Hepatocyte (in vitro differentiated cells): ENCODE measurements at places on chromosomes 11 and 22. TPM values are rescaled to one million over a fixed set of nuclear protein-coding genes. Genes with fewer than 3 reads are reported as not detected.

DNA sequence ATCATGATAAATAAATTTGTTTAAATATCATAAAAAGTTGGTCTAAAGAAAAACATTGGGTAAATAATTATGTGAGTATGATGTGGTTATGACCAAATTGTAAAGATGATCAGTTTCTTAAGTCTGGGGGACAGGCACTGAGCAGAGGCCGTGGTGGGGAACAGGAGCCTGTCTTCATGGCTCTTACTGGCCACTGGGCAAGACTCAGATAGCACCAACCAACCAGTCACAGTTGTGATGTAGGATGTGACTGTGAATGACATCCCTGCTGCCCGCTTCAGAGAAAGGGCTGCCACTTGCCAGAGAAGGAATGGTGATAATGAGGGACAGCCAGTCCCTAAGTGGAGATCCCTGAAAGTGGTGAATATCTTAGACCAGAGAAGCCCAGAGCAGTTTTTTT, 7.0 kb downstream of the PTPRJ start:
- H3K36me3 ChIP-seq = no peaks in the 10 kb centered on the region
- peaks cover 22% of the 10 kb centered on the region for H3K4me1 ChIP-seq
- no peaks in the 10 kb centered on the region for H3K27me3 ChIP-seq
- no peak overlapping the region for H3K4me3 ChIP-seq

DNA sequence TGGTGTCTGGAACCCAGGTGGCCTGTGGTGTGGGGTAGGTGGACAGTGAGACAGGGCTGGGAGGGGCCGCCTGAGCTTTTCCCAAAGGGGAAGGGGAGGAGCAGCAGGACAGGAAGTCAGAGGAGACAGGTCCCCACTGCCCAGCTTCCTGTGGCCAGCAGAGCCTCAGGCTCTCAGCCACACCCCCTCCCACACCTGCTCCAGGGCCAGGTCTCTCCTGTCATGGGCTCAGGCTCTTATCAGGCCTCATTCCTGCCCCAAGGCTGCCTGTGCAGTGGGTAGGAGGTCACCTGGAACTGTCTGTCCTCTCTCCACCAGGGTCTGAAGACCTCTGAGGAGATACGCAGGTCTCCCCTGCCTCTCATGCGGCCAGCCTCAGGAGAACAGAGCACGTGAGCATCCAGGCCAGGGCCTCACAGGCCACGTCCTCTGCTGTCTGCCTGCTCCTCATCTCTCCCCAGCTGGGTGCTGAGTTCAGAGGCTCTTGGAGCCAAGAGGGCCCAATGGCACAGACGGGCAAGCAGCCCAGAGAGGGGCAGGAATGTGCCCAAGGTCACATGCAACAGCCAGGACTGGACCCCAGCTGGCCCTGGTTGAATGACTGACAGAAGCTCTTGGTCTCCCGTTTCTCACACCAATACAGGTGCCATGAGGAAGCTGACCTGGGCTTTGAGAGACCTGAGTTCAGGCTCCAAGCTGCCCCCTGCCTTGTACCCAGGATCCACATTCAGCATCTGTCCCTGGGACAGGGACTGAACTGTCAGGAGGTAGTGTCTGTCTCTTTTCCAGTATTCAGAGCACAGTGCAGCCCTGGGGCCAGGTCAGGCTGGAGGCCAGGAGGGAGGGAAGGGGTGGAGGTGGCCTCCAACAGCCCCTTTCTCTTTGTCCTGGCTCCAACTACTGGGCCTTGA, 16.7 kb downstream of the STARD10 start:
- peak overlapping the region; percentile 87 for H3K27ac ChIP-seq
- H3K27me3 ChIP-seq = no peaks in the 10 kb centered on the region
- DNase-seq = peak; percentile 65
- H3K36me3 ChIP-seq = no peaks in the 10 kb centered on the region

DNA sequence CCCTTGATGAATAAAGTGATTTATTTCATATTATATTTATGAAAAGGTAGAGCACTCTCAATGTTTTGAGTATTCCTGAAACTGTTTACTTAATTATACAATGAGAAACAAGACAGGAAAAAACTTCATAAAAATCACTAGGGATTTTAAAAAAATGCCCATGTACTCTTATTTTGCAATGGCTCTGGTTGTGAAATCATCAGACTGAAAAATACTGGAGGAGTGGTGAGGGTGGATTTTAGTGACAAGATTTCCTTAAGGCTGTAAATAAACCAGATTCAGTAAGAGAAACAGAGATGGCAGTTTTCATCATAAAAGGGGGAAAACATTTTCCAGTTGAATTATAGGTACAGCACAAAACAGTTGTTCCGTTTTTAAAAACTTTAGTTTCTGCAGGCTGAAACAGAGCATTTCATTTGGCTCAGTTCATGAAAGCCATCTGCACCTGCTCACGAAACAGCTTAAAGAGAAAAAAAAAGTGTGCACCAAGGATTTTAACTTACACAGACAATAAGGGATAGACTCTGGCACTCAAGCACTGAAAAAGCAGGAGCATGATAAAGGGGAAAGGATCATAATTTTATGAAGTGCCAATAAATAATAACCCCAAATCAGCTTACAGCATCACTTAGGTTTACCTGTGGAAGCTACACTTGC, 100.7 kb downstream of the MAML2 start:
- no peaks in the 10 kb centered on the region for H3K36me3 ChIP-seq
- DNase-seq = no peak
- H3K4me1 ChIP-seq = peaks cover 44% of the 10 kb centered on the region
- no peak overlapping the region for H3K4me3 ChIP-seq
- H3K27me3 ChIP-seq = no peaks in the 10 kb centered on the region
- H3K27ac ChIP-seq = peak overlapping the region; percentile 91

GRCh38 chr11:16404781-16405285, 48.5 kb upstream of the SOX6 start:
- H3K27ac ChIP-seq = no peak overlapping the region
- H3K27me3 ChIP-seq = no peaks in the 10 kb centered on the region
- no peak overlapping the region for H3K4me3 ChIP-seq
- no peak for DNase-seq
- peaks cover 25% of the 10 kb centered on the region for H3K4me1 ChIP-seq
- no peaks in the 10 kb centered on the region for H3K36me3 ChIP-seq

The CTSF gene
- total RNA-seq = 0.60 and 0.64 TPM in 2 replicates

The IL10RA gene
- total RNA-seq = 0.28 and 2.3 TPM in 2 replicates
